Mesendoderm (in vitro differentiated cells): ENCODE measurements at places on chromosomes 6 and 20.
A peak's percentile ranks its signal among the peaks of the same experiment; 100 is the strongest.

DNA sequence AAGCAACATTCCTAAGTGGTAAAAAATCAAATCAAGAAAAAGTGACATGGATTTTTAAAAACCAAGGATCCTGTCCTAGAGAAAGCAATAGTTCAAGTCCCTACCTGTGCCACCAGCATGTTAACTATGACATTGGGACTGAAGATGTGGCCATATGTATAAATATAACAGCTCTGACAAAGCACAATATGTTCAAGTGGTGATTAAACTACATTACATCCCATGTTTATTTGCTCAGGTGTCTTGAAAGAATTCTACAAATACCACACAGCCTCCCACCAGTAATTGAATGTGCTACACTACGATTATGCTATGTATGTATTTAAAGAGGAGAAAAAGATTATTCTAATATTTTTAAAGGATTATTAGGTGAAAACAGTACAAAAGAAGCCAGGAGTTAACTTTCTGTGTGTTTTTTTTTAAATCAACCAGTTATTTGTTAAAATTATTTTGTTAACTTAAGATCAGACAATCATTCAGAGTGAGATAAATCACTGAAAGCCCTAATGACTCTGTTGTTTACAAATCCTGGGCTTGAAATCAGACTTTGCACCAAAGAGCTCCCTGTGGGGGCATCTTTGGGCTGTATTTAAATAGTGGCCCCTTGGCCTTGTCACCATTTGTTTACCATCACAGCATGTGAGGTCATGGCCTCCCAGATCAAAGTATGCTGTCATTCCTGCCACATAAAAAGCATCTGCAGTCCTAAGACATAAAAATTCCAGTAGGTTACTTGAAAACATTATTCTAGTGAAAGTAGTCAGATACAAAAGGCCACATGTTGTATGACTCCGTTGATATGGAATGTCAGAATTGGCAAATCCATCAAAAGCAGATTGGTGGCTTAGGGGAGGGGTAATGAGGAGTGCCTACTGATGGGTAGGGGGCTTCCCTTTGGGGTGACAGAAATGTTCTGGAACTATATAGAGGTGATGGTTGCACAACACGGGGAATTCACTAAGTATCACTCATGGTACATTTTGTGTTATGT, 17.1 kb downstream of the TTLL2 start:
- peak; percentile 49 for DNase-seq

- no peak for DNase-seq
Observed at GRCh38 chr6:159915397-159915796, 24.6 kb downstream of the MAS1 start.

GRCh38 chr6:165875946-165876345, 212.9 kb upstream of the PDE10A start:
- no peak for DNase-seq

- DNase-seq: no peak
Observed at GRCh38 chr6:100103194-100103593, 109.2 kb upstream of the MCHR2 start.

- DNase-seq: no peak
Observed at GRCh38 chr6:100685747-100686146, 195.4 kb downstream of the ASCC3 start.

DNA sequence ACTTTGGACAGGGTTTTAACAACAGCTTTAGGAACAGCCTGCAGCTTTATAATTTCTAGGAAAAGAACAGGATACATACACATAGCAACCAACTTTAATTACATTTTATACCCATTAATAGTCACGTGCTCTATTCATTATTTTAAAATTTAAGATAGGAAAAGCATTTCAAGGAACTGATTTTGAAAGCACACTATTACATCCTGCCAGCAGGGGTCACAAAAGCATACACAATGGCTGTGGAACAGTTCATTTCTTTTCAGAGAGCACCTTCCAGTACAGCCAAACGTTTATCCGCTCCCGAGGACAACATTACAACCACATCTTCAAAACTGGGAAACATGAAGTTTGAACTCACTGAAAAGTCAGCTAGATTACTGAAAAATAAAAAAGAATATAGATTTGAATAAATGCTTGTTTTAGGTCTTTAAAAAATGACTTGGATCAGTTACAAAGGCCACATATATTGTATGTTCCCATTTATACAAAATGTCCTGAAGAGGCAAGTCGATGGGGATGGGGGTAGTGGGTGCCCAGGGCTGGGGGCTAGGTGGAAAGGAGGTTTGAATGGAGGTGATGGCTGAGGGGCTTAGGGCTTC, 104.6 kb upstream of the EXOC2 start:
- DNase-seq: peak; percentile 47

DNA sequence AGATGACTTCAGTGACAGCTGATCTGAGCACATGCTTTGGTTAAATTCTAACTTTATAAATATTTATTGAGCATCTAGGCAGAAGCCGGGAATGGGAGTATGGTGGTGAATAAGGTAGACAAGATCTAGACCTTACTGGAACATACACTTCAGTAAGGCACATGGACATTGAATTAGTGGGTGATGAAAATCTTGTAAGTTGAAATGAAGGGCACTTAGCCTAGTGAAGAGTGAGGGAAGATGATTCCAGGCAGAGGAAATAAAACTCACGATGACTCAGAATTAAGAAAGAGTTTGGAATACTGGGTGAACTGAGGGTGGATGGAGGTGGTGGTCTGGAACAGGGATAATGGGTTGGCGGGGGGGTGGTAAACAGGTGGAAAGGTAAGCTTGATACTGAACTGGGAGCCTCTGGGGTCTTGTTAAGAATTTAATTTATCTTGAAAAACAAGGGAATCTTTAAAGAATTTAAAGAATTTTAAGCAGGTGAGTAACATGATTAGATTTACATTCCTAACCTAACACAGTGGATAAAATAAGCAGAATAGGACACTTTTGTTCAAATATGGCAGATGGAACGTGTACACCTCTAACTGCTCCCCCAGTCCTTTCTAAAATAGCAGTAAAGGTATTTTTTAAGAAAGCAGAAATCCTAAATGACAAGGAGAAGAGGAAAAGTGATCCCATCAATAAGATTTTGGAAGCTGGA, 75.2 kb upstream of the ARHGAP18 start:
- no peak for DNase-seq

- DNase-seq: peak; percentile 7
Observed at GRCh38 chr6:150967910-150968309, 102.4 kb downstream of the MTHFD1L start.

GRCh38 chr20:53708129-53708968, 114.7 kb upstream of the ZNF217 start:
- no peak for DNase-seq

DNA sequence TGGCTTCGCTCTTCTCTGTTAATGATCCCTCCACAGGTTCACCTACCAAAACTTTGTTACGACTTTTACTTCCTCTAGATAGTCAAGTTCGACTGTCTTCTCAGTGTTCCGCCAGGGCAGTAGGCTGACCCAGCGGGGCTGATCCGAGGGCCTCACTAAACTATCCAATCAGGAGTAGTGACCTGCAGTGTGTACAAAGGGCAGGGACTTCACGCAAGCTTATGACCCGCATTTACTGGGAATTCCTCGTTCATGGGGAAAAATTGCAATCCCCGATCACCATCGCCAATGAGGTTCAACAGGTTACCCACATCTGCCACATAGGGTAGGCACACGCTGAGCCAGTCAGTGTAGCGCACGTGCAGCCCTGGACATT, 771.4 kb upstream of the DEFB115 start:
- DNase-seq: no peak

GRCh38 chr6:16082361-16082760, 46.5 kb upstream of the MYLIP start:
- DNase-seq: no peak

DNA sequence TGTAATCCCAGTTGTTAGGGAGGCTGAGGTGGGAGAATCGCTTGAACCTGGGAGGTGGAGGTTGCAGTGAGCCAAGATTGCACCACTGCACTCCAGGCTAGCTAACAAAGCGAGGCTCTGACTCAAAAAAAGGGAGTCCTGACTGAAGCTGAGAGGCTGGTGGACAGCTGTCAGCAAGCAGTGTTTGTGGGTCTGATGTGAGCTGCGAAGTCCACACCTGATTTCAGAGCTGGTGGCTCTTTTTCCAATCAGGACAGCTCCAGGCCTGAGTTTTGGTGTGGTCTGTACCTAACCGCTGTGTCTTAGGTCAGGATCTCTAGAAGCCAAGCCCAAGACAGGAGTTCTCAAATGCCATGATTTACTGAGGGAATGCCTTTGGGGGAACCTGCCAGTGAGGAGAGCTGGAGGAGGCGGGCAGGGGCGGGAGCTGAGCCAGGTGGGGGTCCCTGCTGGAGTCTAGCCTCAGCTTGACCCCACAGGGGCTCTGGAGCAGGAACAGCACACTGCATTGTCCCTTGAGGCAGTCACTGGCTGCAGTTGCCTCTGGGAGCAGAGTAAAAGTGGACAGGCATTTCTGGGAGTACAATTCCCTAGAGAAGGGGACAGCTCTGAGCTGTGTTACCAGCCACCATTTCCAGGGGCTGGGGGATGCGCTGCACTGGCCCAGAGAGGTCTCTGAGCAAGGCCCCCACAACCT, 5.0 kb downstream of the GFRA4 start:
- no peak for DNase-seq

DNA sequence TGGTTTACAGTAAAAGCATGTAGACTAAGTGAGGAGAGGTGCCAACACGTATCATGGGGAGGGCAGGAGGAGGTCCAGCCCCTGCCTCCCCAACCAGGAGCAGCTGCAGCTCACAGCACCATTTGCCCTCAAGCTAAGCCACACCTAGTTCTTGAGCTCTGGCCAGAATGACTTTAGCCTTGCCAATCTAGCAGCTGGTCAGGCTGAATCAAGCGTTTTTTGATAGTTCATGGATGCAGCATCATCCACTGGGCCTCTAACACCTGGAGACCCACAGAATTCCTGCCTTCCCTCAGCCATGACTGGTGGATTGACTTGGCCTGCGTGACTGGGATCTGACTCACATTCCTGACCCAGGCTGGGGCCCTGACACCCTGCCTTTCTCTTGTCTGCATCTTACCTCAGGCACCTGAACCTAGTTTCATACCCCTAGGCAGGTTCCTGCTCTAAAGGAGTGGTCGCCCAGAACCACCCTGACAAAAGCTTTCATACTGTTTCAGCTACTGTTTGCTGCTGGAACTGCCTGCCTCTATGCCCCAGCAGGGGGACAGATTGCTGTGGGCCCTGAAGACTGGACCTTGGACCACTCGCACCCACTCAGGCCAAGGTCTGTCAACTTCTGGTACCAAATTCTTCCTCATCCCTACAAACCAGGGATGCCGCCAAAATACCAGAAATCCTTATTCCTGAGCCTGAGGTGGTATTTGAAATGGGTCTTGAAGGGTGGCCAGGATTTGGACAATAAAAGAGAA, 122.3 kb downstream of the QRSL1 start:
- peak; percentile 25 for DNase-seq

- DNase-seq: no peak
Observed at GRCh38 chr6:166484863-166485262, 101.6 kb downstream of the RAMACL start.

DNA sequence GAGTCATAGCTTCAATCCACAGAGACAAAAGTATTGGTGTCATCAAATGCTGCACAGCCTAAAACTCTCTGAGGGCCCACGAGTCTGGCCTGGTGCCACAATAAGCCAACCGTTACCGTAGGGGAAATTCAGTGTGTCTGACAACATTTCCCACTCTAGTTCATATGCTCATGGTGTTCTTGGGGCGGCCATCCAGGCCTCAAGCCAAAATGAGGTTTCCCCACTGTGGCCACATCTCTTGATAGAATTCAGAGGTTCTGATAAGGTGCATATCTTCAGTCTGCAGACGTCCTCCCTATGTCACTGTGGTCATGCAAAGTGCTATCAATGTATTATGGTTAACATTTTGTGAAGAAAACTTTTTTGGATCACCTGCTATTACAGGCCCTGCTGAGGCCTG, 627.7 kb downstream of the QKI start:
- DNase-seq: no peak

DNA sequence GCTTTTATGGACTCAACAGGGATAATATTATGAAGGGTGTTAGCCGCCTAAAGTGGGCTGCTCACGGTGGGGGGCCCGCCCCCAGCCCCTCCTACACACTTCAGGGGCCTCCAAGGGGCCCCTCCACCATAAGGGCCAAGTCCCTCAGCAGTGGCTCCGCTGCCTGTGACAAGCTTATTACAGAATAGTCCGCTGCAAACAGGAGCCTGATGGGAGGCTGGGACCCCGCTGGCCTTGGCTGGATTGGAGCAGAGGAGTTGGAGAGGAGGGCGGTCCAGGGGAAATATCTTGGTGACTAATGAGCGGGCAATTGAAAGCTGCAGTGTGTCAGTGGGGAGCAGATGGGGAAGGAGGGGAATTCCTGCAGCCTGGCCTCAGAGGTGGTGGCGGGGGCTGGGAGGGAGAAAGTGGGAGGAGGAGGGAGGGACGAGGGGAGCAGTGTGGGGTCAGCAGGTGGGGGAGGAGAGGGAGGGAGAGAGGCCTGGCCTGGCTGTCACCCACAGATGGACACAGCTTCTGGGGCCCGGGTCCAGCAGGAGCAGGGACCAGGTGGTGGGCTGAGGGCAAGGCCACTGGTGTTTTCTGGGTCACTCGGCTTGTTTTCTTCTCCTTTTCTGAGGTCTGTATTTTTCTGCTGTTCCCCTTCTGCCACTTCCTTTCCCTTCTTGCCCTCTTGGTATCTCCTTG, 57.6 kb upstream of the FOXP4 start:
- DNase-seq: peak; percentile 91

DNA sequence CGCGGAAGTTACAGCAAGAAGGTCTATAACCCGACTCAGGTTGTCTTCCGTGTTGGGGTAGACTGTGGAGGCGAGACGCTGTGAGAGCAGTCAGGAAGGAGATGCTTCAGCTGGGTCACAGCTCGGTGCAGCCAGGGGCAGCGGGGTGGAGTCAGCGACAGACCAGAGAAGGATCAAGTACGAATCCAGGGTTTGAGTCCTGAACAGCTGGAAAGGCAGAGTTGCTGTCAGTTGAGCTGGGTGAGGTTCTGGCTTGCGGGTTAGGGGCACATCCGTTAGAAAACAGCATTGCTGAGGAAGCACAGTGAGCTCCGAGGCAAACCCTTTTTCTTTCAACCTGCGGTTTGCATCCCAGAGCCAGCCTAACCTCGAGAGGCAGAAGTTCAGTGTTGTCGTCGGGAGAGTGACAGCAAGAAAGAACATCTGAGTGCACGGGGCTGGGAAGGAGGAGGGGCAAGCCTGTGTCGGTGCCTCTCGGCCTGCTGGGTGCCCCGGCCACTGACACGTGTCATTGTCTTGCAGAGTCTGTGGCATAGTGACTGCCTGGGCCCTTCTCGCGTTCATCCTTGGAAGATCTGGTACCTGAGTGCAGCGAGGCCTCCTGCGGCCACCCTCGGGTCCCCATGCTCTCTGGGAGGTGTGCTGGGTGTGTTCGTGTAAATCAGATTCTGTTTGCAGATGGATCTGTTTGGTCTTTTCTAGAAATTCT, 20.0 kb downstream of the PNLDC1 start:
- no peak for DNase-seq

DNA sequence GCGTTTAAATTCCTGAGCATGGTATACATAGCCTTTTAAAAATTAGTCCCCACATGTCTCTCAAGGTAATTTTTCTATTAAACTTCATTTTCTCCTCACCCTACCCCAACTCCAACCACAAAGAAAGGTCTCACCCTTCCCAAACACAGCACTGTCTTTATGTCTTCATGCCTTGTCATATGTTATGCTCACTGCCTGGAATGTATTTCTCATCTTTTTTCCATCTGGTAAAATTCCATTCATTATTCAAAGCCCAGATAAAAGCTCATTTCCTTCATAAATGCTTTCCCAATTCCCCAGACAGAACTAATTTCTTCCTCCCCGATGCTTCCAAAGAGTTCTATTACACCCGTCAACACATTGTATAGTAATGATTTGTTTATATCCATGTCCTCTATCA, 302.0 kb downstream of the ALDH8A1 start:
- no peak for DNase-seq
